Stimulated activated CD8-positive, alpha-beta memory T cell treated with anti-CD3 and anti-CD28 coated beads, Interleukin-15, amount 100 ng/mL, for 4 hours (primary cell): ENCODE measurements at places on chromosomes 2 and 18.

DNA sequence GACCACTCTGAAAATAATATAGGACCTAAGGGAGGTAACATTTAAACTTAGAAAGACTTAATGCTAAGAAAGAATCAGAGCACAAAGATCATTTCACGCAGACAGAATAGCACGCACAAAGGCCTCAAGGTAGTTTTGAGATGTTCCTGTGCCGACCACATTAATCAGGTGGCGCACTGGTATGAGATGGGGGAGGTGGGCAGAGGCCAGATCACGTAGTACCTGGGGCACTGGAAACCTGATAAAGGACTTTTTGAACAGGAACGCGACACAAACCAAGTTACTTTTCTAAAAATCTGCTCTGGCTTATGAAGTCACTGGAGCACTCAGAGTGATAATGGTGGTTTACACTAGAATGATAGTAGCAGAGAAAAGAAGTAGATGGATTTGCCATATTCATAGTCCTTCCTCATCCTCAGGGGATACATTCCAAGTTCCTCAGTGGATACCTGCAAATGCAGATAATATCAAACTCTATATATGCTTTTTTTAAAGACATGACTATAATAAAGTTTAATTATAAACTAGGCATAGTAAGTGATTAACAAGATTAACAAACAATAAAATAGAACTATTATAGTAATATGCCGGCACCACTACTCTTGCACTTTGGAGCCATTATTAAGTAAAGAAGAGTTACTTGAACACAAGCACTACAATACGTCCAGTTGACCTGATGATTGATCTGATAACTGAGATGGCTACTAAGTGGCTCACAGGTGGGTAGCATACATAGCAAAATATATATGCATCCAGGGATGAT is 42.6 kb upstream of the CDCA7 start:
- no peak for DNase-seq

- DNase-seq, result no peak
Measured at GRCh38 chr2:216031960-216032689, 18.8 kb upstream of the MREG start.

GRCh38 chr2:179840840-179841239 is 20.6 kb downstream of the ZNF385B start:
- no peak for DNase-seq

DNA sequence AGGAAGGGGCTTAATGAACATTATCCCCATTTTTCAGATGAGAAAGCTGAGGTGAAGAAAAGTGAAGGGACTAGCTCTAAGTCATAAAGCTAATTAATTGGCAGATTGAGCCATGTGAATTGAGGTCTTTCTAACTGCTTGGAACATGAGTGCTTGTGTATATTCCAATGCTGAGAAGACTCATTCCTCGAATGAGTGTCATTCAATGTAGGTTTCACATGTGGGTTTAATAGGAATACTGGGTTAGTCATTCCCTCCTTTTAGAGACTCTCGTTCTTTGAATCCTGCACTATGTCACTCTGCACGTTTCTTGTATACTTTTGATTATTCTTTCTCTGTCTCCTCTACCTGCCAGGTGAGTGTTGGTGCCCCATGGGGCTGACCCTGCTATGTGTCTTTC is 218.2 kb downstream of the HRH4 start:
- no peak for DNase-seq

- DNase-seq, result no peak
Measured at GRCh38 chr2:196413821-196414274, 225.7 kb upstream of the CCDC150 start.

GRCh38 chr2:181126311-181126868 is 146.0 kb downstream of the UBE2E3 start:
- no peak for DNase-seq

DNA sequence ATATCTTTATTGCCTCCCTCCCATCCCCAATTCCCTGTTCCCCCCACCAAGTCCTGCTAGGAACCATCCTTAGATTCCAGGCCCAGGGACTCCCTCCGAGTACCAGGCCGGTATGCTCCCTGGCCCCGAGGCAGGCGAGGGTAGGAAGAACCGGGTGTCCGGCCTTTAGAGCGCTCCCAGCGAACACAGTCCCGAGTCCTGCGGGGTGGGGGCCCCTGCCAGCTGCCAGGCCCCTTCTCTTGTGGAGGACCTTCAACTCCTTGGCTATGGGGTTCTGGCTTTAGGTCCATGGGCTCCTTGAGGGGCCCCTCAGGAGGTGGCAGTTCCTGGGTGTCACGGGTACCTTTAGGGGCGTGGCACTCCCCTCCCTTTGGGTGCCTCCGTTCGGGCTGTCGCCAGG is 4.4 kb downstream of the BCS1L start:
- no peak for DNase-seq

DNA sequence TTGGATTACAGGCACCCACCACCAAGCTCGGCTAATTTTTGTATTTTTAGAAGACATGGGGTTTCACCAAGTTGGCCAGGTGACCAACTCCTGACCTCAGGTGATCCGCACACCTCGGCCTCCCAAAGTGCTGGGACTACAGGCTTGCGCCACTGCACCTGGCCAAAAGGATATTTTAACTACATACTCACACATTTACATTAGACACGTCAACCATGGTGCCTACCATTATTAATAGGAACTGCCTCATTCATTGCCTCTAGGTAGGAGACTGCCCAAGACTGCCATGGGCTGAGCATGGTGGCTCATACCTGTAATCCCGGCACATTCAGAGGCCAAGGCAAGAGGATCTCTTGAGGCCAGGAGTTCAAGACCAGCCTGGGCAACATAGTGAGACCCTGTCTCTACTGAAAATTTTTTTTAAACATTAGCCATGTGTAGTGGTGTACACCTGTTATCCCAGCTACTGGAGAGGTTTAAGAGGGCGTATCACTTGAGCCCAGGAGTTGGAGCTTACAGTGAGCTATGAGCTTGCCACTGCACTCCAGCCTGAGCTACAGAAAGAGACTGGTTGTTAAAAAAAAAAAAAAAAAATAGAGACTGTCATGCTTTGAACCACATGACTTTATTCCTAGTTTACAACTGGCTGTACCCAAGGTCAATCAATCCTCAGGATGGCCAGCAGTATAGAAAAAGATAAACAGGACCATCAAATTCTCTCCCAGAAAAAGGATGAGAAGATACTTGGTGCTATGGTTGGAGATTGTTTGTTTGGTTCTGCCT is 31.1 kb upstream of the EPC2 start:
- DNase-seq, result no peak

DNA sequence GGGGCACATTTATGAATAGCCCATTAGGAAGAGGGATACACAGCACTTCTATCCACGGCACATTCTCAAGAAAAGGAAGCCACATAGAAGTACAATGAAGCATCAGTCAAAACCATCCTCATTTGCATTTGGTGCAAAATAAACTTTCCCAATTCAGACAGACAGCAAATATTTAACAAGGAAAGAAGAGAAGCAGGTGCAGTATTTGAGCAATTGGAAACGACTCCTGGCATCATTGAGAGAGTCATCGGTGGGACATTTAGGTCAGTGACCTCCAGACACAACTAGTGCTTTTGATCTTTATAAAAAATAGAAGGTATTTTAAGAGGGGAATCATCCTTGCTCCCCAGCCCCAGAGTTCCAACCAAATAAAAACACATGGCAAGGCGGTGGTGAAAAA is 118.0 kb downstream of the MREG start:
- DNase-seq, result no peak

DNA sequence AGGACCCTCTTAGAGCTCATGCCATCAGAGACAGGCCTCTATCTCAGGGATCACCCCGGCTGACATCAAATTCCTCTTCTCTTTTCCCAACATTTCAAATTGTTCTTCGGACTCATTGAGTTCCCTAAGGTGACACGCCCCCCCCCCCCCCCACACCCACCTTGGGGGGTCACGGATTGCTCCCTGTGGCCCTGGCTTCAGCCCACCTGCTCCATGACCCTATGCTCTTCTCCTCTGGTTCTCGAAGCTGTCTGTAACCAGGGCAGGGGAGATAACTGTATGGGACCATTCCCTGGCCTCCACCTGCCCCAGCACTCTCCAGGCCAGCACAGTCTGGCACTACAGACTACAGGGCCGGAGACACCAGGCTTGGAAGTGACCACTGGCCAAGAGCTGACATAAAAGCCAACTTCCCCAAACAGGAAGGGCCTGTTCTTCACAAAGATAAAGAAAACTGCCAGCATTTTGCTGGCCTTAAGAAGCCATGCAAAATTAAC is 7.1 kb downstream of the MTERF4 start:
- no peak for DNase-seq

DNA sequence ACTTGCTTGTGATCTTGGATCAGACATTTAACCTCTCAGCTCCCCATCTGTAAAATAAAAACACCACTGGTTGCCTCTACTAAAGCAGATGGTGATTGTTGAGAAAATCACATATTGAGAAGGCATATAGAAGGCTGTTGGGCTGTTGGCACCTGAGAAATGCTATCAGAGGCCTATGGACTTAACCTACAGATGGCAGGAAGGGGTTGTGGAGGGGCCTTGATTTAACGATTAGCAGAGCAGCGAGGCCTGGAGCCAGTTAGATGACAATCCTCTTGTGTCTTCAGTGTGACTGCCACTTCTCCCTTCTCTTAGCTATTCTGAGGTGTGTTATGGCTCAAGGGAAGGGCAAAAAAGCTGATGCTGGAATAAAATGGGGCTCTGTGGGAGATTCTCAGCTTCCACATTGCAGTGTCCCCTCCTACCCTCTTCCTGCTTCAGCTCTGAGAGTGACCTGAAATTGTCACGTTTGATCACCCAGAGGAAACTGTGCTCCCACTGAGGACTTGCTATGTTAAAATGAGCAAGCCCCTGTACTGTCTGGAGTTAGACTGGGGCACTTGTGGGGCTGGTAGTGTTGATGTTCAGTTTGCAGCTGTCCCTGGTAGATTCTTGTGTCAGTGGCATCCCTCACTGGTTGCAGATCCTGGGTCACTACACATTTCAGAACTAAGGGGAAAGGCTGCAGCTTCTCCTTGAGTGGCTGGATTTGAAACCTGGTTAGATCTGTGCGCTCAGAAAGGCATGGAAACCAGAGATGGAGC is 31.5 kb downstream of the CXCR4 start:
- no peak for DNase-seq

DNA sequence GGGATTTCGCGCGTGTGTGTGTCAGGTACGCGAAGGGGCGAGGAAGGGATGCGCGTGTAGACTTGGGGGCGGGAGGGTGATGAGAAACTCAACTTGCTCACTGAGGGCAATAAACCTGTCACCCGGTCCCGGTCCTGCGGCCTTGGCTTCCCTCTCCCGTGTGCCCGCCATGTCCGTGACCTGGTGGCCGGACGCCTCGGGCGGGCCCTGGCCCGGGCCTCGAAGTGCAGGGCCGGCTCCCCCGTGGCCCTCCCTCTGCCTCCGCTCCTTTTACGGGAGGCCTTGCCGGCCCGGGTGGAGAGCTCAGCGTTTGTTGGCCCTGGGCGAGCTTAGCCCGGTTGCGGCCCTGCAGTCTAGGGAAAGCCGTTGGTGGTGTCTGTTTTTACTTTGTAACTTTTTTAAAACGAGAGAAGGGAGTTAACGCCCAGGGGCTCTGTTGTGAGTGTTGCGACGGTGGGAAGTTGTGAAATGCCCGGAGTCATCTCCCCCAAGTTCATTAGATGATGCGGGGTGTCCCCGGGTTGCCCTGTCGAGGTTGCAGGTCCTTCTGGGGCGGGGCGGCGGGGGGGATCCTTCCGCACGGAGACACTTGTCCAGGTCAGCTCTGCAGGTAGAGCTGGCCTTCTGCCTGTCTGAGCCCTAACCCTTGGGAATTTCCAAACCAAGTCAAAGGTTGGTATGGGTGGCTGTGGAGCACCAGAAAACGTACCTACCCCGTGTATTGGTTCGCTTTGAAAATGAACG is 883 bp downstream of the SMCHD1 start:
- DNase-seq, result peak; percentile 21

DNA sequence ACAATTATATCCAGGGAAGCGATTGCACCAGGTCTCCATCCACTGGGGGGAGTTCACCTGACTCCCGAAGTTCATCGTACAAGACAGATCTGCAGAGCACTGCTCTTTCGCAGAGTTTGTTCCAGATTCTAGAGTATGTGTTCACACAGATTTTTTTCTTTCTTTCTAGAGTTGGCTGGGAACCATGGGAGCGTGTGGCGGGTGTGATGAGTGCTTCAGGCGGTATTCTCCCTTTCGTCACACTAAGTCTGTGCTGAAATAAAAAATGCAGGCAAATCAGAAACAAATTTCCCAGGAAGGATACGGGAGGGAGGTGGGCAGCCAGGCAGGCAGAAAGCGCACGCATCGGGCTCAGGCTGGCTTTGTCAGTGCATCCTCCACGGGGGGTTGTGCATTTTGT is 129.8 kb upstream of the SOX11 start:
- DNase-seq, result no peak

GRCh38 chr2:9333591-9334171 is 89.6 kb downstream of the ITGB1BP1 start:
- no peak for DNase-seq
